ENCODE measurements at places on chromosomes 16 and 17.

GRCh38 chr17:78306913-78307312 is 53.0 kb downstream of the SOCS3 start:
- DNase-seq, result no peak

GRCh38 chr16:17219991-17220390 is 250.8 kb downstream of the XYLT1 start:
- DNase-seq, result no peak

DNA sequence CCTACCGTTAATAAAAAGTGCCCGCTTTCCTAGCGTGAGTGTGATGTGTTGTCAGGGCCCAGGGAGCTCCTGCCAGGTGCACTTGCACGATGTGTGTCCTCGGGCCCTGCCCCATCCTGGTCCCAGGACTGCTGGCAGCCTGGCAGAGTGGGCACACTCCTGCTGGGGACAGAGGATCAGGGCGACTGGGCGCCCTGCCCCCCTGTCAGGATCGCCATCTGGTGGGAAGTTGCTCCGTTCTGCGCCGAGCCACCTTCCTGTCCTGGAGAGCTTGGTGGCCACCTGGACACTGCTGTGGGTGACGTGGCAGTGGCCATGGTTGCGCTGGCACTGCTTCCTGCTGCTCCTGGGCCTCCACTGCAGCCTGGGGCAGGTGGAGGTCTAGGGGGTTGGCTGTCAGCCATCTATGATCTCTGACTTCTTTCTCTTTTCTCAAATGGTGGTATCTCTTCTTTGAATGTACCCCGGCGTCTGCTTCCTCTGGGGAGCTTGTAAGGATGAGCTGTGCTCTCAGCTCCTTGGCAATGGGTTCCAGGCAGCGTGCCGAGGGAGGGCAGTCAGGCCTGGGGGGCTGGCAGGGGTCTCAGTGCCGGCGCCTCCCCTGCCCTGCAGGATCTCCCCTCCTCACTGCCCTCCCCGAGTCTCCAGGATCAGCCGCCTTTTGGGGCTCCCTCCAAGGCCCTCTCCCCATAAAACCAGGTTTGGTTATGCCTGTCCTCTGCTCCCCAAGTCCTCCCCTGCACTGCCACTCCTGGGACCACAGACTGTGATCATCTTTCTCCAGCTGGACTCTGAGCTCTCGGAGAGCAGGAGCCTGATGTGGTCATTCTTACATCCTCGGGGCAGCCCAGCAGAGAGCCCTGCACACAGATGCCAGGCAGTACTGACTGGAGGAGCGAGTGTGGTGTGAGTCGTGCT is 76.9 kb downstream of the AMFR start:
- peak; percentile 90 for DNase-seq

DNA sequence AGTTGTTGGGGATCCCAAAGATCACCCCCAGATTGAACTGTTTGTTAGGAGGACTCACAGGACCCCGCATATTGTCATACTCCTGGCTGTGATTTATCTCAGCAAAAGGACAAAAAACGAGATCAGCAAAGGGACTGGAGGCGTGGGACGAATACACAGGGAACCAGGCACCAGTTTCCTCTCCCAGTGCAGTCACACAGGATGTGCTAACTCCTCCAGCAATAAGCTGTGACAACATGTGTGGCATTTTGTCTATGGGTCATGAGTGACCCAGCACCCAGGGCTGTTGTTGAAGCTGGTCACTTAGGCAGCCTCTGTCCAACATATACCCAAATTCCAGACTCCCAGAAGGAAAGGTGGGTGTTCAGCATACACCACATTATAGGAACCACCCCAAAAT is 60.9 kb downstream of the CPPED1 start:
- no peak for DNase-seq

- DNase-seq, result no peak
Observed at GRCh38 chr17:6139447-6139832, 69.3 kb downstream of the WSCD1 start.

GRCh38 chr16:73730481-73731090 is 566.0 kb upstream of the PSMD7 start:
- DNase-seq, result no peak

DNA sequence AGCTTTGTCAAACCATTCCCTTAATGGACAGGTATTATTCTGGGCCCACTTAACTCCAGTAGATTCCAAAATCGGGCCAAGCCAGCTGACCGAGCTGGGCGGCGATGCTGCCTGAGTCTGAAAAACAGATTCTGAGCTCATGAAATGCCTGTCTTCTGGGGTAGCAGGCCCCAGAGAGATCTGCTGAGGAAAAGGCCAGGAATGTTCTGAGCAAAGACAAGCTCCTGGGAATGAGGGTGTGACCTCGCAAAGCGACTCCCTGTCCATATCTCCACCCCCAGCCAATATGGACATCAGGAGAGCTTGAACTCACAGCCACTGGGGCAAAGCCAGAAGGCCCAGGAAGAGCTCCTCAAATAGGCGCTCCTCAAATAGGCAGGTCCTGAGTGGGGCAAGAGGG is 23.7 kb downstream of the ZNF423 start:
- no peak for DNase-seq

DNA sequence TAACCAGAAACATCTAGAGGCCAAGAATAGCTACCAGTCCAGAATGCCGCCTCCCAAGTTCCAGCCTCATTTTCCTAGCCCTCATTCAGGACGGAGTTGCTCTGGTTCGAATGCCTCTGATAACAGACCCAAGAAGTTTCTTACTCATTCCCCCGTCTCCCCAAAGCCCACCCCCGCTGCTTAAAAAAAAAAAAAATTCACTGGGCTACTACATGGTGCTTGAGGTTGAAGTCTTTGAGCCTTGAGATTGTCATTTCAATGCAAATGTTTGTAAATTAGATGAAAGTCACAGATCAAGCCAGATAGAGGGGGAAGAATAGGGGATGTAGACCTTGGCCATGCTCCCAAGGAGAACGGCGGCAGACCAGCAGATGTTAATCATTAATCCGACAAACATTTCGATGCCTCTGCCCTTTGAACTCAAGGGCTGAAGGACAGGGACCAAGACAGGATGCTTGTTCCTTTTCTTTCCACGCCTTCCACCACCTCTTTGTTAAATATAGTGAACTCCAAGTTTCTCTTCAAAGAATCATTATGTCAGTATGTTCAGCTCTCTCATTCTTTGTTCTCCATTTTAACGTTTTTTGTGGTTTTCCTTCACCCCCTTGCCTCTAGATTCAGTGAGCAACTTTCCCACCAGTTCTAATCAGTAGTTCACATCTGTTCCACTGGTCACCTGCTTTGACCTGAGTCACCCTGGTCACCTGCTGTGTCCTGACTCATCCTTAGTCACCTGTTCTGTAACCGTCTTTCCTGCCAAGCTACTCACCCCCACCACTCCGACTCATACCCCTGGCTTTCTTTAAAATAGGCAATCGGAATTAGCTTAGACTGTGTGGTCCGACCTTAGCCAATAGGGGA is 190.3 kb downstream of the CPPED1 start:
- no peak for DNase-seq

DNA sequence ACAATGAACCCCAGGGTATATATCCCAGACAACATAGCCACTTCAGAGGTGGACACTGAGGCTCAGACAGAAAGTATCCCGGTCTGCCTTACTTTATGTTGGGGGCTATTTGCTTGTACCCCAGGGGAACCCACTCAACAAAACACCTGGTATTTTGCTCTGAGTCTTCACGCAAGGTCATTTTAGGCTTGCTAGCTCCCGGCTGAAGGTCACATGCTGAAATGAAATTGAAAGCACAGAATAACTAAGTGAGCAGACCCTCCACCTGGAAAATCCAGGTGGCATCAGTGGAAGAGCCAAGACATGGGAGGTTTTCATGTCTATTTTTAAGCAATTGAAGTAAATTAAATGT is 4.1 kb upstream of the KDM8 start:
- DNase-seq, result no peak

DNA sequence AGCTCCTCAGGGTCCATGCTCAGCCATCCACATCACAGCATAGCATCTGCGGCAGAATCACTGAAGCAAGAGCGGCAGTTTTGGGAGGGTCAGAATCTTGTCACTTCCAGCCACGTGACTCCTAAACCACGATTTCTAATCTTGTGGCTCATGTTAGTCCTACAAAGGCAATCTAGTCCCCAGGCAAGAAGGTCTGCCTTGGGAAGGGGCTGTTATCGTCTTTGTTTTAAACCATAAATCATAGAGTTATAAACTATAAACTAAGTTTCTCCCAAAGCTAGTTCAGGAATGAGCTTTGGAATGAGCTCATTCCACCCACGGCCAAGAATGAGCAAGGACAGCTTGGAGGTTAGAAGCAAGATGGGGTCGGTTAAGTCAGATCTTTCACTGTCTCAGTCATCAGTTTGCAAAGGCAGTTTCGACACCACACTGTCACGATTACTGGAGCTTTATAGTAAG is 20.8 kb upstream of the DNAH17 start:
- DNase-seq, result no peak

GRCh38 chr16:56709443-56710040 is 20.4 kb upstream of the NUP93 start:
- no peak for DNase-seq

- peak; percentile 59 for DNase-seq
Observed at GRCh38 chr17:74981979-74982662, 5.3 kb upstream of the CDR2L start.

- DNase-seq, result no peak
Observed at GRCh38 chr16:85567935-85568334, 45.2 kb upstream of the GSE1 start.

GRCh38 chr17:45438931-45439610 is 6.4 kb upstream of the ARHGAP27 start:
- DNase-seq, result no peak

- no peak for DNase-seq
Observed at GRCh38 chr17:58808609-58809563, 53.2 kb downstream of the PPM1E start.

GRCh38 chr17:43545383-43545632 is 832 bp downstream of the ETV4 start:
- no peak for DNase-seq

GRCh38 chr17:51617986-51618385 is 357.6 kb downstream of the UTP18 start:
- DNase-seq, result no peak

DNA sequence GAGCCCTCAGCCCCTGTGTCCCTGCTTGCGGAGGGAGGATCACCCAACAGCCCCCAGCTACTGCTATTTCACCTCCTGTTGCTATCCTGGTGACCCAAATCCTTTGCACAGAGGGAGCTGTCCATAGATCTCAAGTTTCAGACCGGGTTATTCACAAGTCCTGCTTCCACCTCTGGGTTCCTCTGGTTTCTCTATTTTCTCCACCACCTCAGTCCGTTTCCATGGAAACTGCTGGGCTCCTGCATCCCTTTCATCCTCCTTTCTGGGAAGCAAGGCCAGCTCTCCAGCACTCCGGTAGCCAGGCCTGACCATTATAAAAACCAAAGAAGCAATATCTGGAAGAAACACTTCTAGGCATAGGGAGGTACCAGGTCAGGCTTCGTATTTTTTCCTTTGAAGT is 4.8 kb upstream of the CALB2 start:
- DNase-seq, result no peak

DNA sequence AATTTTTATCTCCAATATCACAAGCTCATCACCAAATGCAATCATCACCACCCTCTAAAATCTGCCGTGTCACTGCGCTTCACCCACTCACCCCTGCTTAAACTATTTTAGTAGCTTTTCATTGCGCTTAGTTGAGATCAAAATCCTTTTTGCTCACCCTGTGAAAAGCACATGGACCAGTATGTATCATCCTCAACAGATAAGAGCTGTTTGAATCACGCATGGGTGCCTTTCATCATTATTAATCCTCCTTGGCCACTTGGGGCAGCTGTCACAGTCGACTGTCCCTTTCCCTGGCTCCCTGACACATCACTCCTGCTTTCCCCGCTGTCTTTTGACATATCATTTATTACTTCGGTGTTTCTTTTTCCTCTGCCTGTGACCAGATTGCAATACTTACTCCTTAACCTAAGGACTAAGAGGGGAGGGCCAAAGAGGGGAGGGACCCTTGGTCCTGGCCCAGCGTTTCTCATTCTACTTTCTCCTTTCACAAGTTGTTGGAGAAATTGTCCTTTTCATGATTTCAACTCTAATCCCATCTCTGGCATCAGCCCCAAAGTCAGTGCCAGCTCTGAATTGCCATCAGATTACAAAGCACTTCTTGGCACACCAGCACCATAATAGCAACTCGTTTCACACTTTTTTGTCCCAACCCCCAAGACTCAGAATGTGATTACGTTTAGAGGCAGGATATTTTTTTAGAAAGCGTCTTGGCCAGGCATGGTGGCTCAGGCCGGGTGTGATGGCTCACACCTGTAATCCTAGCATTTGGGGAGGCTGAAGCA is 8.6 kb upstream of the KDM6B start:
- no peak for DNase-seq

GRCh38 chr17:81173052-81173761 is 7.2 kb upstream of the AATK start:
- DNase-seq, result no peak

GRCh38 chr17:17431605-17432004 is 45.2 kb upstream of the MED9 start:
- DNase-seq, result no peak

DNA sequence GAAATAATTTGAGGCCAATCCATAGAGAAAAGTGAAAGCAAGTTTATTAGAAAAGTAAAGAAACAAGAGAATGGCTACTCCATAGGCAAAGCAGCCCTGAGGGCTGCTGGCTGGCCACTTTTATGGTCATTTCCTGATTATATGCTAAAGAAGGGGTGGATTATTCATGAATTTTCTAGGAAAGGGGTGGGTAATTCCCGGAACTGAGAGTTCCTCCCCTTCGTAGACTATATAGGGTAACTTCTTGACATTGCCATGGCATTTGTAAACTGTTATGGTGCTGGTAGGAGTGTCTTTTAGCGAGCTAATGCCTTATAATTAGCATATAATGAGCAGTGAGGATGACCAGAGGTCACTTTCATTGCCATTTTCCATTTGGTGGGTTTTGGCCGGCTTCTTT is 4.4 kb downstream of the DHRS7B start:
- DNase-seq, result no peak

GRCh38 chr16:77077256-77077922 is 113.6 kb upstream of the MON1B start:
- no peak for DNase-seq

- DNase-seq, result peak; percentile 36
Observed at GRCh38 chr17:72004611-72005331, 116.0 kb upstream of the SOX9 start.

DNA sequence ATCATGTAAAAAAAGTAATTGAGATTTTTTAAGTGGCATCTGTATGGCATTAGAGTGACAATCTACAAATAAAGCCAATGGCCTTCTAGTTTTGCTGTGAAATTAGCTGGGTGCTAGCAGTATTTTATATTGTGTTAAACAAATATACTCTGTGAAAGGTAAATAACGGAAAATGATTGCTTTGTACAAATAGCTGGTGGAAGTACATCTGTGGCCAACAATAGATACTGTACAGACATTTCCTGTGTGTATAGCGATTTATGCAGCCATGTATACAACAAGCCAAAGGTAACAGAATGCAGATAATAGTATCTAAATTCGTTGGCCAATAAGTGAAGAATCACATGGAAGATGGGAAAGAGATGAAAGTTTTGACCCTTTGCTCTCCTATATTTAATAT is 26.6 kb downstream of the IQCK start:
- no peak for DNase-seq

GRCh38 chr17:73639932-73640331 is 4.3 kb downstream of the SDK2 start:
- peak; percentile 47 for DNase-seq

Data from NCI-H446 treated with DMSO at 0.1 percent for 48 hours (cell line).